ENCODE measurements at places on chromosomes 1 and 21. TPM values are rescaled to one million over a fixed set of nuclear protein-coding genes. Genes with fewer than 3 reads are reported as not detected.
A peak's percentile ranks its signal among the peaks of the same experiment; 100 is the strongest.

DNA sequence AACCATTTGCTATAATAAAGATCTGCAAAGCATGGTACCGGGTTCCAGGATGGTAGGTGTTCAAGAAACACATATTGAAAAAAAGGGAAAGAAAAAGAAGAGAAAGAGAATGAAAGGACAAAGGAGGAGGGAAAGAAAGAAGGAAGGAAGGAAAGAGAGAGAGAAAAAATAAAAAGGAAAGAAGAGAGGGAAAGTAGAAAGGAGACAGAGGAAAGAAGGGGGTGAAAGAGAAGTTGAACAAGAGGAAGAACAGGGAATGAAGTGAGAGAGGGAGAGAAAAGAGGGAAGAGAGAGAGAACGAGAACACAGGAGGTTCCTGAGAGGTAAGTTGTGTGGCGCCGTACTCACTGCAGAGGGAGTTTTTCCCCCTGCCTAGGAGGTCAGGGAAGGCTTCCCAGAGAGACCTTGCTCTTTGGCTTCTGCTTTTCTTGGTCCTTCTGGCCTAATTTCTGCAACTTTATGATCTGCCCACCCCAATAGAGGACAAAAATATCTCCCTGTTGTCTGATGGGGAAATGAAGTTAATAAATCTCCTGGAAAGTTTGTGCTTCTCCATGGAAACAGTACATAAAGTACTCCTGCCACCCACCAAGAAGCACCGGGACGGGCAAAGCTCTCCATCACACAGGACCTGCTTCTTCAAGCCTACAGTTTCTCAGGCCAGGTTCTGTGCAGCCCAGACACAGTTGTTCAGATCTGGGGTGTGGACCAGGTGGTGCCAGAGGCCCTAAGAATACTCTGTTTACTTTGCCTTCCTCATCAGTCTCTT lies 124.8 kb downstream of the ROR1 start:
- no peak for DNase-seq

- no peak for DNase-seq
Observed at GRCh38 chr21:31284797-31285397, 59.2 kb downstream of the TIAM1 start.

Gene CHI3L2
- 0.72 TPM for total RNA-seq

DNA sequence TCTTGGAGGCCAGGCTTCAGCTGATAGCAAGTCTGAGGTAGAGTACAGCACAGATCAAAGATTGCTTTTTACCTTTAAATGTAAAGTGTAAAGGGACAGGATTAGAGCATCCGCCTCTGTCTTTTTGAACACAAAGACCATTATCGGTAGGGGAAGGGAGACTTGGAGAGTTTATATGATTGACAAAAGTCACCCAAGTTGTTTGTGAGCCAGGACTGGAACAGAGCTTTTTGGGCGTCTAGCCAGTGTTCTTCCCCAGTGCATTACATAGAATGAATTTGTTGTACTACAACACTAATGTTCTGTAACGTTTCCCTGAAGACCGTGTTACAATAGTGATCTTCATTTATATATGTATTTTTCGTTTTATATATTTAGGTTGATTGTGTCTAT lies 9.3 kb upstream of the PIGC start:
- DNase-seq = no peak

GRCh38 chr1:32199043-32199716 lies 1.2 kb upstream of the CCDC28B start:
- no peak for DNase-seq

DNA sequence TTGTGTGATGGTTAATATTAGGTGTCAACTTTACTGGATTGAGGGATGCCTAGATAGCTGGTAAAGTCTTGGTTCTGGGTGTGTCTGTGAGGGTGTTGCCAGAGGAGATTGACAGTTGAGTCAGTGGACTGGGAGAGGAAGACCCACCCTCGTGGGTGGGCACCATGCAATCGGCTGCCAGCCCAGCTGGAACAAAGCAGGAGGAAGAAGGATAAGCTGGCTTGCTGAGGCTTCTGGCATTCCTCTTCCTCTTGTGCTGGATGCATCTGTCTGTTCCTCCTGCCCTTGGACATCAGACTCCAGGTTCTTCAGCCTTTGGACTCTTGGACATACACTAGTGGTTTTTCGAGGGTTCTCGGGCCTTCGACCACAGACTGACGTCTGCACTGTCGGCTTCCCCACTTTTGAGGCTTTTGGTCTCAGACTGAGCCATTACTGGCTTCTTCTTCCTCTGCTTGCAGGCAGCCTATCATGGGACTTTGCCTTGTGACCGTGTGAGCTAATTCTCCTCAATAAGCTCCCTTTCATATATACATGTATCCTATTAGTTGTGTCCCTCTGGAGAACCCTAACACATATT lies 184.3 kb upstream of the LMO4 start:
- DNase-seq = no peak

GRCh38 chr1:235671992-235672391 lies 22.4 kb upstream of the GNG4 start:
- DNase-seq = no peak

DNA sequence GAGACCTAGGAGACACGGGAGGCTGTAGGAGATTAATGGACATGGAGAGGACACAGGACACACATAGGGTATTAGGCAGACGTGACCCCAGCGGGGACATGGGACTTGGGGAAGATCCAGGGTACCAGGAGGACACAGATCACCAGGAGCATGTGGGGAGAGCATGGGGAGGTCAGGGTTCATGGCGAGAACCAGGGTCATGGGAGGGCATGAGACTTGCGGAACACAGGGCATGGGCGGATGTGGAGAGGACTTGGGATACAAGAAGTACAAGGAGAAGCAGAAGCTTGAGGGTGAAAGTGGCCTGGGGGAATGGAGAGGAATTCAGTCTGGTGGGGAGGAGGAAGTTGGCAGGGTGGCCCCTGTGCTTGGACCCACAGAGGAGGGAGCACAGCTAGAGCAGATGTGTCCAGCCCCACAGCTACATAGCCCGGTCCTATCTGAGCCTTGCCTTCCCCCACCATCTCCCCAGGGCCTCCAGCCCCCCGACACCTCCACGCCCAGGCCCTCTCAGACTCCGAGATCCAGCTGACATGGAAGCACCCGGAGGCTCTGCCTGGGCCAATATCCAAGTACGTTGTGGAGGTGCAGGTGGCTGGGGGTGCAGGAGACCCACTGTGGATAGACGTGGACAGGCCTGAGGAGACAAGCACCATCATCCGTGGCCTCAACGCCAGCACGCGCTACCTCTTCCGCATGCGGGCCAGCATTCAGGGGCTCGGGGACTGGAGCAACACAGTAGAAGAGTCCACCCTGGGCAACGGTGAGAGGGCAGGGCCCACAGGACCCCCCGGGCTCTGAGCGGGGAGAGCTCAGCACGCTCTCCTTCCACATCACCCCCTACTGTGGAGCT lies 12.1 kb downstream of the TIE1 start:
- DNase-seq = no peak

Gene TDRKH
- 6.7 TPM for total RNA-seq

DNA sequence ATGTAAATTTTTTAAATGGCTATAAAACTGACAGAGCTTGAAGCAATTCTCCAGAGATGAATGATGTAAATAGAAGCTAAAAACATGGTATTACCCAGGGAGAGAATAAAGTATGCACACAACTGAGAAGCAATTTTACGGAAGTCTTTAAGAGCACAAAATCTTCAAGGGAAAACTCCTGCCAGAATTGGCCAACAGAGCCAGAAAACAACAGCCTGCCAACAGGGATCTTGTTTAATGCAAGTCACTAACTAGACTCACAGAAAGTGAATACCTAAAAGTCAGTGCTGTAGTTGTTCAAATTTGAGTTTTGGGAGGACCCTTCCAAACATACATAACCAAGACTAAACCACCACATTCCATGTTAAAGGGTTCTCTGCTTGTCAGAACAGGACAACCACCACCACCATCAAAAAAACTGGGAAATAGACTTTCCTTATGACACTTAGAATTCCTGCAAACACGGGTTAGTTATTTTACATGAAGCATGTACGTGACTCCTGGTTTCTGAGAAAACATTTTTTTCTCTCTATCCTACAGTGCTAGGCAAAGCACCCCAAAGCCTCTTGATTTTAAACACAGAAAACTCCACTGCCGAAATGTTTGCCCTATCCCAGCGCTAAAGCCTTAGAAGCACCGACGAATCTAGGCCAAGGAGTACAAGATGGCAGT lies 1.6 kb downstream of the EPS15 start:
- DNase-seq = peak; percentile 62

DNA sequence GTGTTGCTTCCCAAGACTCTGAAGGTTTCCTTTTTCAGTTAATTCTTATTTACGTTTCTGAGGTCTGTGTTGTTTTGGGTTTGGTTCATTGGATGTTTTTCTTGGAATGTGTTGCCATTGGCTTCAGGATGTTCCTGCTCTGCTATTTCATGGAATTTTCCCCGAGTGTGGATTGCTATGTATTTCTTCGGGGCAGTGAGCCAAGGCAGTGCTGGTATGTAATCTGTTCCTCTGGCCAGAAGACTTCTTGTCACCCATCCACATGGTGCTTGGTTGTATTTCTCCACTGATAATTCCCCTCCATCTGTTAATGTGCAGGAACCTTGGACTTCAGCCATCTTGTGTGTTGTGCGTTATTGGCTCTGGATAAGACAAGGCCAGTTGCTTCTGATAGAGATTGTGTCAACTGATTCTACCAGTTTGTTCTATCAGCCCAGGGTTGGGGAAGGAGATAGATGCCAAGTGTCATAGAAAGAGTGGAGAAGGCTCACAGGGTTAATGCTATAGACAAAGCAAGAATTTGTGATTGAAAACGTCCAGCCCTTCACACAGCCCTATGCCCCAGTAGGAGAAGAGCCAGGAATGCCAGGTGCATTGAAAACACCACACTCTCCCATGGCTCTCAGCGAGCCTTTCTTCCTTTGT lies 505.2 kb downstream of the PLPP3 start:
- peak; percentile 74 for DNase-seq

GRCh38 chr21:27694667-27695066 lies 727.8 kb upstream of the ADAMTS5 start:
- no peak for DNase-seq

DNA sequence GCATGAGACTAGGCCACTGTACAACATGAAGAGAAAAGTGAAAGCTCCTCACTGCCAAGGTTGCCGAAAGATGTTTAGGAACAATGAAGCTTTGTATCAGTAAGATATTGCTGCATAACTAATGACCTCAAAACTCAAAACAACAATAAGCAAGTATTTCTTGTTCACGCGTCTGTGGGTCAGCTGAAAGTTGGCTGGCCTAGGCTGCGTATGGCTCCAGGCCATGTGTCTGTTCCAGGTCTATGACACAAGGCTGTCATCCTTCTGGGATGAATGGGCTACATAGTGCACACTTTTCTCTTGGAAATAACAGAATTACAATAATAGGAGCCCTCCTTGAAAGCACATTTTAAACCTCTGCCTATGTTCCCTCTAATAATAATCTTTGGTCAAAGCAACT lies 515.9 kb downstream of the PLPP3 start:
- no peak for DNase-seq

Gene TCP10L
- total RNA-seq = not detected

Gene TACSTD2
- 26.2 TPM for total RNA-seq

- peak; percentile 47 for DNase-seq
Observed at GRCh38 chr1:174262349-174263241, 103.3 kb downstream of the RABGAP1L start.

Gene WDR3
- total RNA-seq = 15.6 TPM

GRCh38 chr1:56113679-56114078 lies 465.7 kb downstream of the PLPP3 start:
- DNase-seq = no peak

Gene DMBX1
- 1.4 TPM for total RNA-seq

- peak; percentile 3 for DNase-seq
Observed at GRCh38 chr1:84020151-84020550, 21.2 kb upstream of the TTLL7 start.

Gene SEMA6C
- total RNA-seq = 4.8 TPM

GRCh38 chr1:30778154-30778978 lies 20.8 kb upstream of the LAPTM5 start:
- DNase-seq = peak; percentile 66

Gene SYT14
- total RNA-seq = 3.9 TPM

- DNase-seq = no peak
Observed at GRCh38 chr1:19925342-19926070, 2.1 kb upstream of the PLA2G2E start.

- no peak for DNase-seq
Observed at GRCh38 chr21:24298040-24298439, 1309.2 kb downstream of the MRPL39 start.

Gene THEM5
- total RNA-seq = not detected

DNA sequence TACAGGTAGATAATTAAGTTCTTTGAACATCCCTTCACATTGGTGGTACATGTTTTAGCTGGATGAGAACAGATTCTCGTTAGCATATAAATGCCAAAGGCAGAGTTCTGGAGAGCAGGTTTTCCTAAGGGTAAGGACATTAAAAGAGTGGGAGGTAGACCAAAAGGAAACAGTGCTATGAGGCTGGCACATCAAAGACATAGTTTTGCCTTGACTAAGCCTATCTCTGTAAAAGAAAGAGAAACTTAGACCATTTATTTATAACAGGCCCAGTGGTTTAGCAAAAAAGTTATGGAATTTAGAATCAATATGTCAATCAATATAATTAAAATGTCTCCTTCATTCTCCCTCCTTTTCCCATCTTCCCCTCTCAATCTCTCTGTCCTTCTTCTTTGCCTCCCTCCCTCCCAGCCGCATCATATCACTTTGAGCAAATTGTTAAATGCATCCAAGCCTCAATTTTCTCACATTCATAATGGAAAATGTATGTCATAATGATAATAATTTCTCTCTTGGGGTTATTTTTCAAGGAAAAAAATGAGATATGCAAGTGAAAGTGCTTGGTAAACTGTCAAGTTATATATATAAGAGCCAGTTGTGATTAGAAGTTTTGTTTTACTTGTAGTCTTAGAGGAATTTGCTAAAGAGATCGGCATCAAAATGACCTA lies 209.9 kb upstream of the SGIP1 start:
- DNase-seq = no peak

DNA sequence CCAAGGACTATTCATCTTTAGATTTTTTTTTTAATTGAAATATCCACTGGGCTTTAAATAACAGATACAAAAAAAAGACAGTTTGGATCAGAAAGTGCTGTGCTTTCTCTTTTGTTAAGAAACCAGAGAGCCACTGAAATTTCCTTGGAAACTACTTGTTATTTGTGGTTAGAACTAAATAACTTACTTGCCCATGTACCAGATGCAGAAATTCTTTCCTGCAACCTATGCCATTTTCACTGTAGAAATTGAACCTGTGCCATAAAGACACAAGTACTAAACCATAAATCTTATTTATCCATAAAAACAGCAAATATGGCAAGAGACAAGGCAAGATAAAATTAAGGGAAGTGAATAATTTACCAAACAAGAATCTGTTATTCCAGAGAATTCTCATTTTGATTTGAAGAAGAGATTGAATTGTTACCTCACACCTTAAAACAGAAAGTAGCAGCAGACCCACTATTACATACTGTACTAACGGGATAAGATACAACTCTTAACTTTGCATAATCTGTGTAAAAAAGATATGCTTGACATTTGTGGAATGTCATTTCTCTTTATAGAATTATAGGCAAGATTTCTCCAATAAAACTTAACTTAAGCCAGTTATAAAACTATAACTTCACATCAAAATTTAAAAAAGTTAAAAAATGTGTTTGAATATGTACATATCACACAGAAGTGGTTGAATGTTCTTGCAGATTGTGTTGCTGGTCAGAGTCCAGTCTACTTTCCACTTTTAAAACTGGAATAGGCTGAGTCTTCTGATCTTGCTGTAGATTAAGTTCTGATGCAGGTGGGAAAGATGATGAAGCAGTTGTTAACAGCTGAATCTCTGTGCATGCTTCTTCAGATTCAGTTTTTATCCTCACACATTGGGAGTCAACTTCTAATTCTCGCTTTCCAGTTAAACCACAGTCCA lies 6.3 kb upstream of the PHTF1 start:
- no peak for DNase-seq

GRCh38 chr1:201702936-201703335 lies 126.0 kb upstream of the IPO9 start:
- DNase-seq = no peak

Measured in umbilical cord (tissue), 2 donors.